ENCODE measurements at places on chromosomes 16 and 17. TPM values are rescaled to one million over a fixed set of nuclear protein-coding genes. Genes with fewer than 3 reads are reported as not detected.

- no peak for DNase-seq
Observed at GRCh38 chr17:63997341-63998048, 656 bp upstream of the PRR29 start.

MLKL gene
- 10.8 TPM for total RNA-seq

GRCh38 chr16:1375741-1376410 lies 24.1 kb downstream of the GNPTG start:
- DNase-seq: no peak

DNA sequence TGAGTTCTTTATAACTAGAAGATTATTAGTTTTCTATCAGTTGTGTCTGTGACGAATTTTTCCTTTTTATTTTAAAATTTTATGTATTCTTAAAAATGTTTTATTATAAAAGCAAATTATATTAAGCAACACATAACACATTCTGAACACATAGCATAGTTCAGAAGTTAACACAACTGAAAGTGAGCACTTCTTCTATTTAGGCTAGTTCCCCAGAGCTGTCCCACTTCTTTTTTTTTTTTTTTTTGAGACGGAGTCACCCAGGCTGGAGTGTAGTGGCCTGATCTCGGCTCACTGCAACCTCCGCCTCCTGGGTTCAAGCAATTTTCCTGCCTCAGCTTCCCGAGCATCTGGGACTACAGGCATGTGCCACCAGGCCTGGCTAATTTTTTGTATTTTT lies 37.7 kb upstream of the ALDH3A2 start:
- DNase-seq: no peak

TMEM98 gene
- 95.5 TPM for total RNA-seq

GRCh38 chr16:22624038-22624799 lies 113.5 kb downstream of the NPIPB5 start:
- no peak for DNase-seq

GRCh38 chr17:17351901-17352781 lies 49.0 kb downstream of the NT5M start:
- DNase-seq: no peak

DNA sequence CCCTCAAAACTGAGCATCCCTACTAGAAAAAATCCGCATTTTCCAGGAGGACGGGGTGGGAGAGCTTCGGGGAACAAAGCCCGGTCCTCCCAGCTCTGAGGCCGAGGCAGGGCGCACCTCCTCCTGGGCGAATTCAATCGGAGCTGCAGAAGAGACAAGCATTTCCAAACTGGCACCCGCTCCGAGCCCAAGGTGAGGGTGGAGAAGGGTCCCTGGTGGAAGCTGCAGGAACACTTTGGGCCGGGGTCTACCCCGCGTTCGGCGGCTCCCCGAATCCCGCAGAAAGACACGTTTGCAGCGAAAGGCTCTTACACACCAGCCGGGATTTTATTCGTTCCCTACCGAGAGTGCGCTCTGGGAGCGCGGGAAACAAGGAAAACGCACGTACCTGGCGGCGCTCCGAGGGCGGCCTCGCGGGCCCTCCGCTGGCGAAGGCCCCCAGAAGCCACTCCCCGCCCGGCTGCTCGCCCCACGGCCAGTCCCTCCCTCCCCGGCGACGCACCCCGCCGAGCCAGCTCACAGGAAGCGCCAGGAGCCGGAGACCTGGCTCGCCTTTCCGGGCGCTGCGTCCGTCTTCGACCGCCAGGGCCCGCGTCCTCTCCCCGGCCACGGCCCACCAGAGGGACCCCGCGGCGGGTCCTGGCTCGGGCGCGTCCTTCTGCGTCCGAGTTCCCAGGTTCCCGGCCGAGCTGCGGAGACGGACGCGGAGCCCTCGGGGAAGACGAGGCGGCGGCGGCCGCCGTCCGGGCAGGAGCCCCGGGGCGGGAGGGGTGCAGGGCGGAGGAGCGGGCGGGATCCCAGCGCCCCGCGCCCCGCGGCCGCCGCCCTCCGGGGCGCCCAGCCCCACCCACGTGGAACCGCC lies 49.8 kb upstream of the BAHCC1 start:
- DNase-seq: peak; percentile 88

CDRT15L2 gene
- not detected for total RNA-seq

- peak; percentile 65 for DNase-seq
Observed at GRCh38 chr17:61574542-61575351, 16.3 kb downstream of the NACA2 start.

DNA sequence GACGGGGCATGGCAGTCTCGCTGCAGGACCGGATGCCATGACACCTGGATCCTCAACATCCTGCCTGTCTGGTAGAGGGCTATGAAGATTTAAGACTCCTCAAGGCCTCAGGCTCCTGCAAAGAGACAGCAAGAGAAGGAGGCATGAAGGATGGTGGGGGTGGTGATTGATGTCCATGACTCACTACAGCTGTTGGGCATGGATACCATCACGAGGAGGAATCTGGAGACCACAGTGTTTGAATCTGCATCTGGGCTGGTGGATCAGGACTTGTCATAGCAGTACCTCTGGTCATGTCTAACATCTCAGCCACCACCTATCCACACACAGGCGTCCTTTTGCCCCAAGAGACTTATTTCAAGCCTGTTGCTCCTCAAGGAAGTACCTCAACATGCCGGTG lies 50.2 kb upstream of the WSCD1 start:
- DNase-seq: no peak

DNA sequence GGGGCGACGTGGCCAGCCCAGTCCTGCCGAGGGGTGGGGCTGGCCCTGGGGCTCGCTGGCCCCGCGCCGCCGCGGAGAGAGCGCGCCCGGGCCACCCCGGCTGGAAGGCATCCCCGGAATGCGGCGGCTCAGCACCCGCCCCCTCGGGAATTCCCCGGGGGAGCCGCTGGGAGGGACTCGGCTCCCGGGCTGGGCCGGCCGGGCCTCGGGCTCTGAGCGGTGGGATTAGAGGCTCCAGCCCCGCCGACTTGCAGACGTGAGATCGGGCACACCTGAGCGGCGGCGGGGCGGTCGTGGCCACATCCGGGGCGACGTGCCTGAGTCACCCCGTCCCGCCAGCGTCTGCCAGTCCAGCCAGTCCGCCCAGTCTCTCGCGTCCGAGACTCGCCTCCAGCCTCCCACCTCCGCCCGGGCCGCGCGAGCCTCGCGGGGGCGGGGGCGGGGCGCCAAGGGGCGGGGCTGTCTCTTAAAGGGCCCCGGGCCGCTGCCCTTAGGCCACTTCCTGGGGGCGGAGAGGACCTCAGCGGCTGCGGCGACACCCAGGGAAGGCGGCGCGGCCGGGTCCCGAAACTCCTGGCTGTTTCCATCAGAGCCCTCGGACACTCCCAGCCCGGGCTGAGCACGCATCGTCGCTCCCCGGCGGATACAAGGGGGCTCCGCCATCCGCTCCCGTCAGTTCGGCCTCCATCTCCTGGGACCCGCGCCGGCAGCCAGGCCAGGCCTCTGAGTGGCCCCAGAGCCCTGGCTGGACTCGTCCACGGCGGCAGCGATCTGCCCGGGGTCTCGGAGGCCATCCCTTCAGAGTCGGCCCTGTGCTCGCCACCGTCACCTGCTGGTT lies at the start of gene KCTD11:
KCTD11 (plus strand) TSS at position 498 of the 838 bp plus-strand sequence.
- peak; percentile 87 for DNase-seq

DNA sequence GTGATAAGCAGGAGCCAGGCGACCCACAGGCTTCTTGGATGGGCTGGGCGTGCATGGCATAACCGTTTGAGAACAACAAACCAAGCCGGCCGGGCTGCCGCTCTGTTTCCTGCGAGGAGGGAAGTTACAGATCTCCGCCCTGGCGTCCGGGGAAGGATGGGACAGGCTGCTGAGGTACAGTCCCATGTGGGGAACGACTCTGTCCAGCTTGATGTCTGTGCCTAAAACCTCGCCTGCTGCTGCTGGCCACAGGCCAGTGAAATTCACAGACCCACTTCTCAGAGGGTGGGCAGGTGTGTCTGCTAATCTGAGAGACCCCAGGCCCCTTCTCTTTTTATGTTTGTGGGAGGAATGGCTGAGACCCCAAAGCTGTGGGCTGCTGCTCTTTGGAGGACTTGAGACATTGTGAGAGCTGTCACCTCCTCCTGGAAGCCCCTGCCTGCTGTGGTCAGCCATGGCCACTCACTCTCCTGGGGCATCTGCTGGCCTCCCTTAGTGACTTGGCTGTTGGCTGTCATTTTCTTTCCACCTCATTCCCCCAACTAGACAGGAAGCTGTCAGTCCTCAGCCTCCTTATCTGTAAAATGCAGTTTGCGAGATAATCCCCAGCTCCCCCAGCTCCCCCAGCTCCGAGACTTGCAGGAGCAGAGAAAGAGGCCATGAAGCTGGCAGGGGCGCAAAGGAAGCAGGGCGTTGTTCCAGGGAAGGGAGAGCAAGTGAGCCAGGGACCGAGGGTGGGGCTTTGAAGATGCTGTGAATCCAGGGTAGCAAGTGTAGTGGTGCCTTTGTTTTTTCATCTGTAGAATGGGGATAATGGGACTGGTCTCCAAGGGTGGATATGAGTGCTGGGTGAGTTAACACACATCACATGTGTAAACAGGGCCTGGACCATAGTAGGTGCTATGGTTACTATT lies 51.0 kb downstream of the CMIP start:
- DNase-seq: peak; percentile 31

DNA sequence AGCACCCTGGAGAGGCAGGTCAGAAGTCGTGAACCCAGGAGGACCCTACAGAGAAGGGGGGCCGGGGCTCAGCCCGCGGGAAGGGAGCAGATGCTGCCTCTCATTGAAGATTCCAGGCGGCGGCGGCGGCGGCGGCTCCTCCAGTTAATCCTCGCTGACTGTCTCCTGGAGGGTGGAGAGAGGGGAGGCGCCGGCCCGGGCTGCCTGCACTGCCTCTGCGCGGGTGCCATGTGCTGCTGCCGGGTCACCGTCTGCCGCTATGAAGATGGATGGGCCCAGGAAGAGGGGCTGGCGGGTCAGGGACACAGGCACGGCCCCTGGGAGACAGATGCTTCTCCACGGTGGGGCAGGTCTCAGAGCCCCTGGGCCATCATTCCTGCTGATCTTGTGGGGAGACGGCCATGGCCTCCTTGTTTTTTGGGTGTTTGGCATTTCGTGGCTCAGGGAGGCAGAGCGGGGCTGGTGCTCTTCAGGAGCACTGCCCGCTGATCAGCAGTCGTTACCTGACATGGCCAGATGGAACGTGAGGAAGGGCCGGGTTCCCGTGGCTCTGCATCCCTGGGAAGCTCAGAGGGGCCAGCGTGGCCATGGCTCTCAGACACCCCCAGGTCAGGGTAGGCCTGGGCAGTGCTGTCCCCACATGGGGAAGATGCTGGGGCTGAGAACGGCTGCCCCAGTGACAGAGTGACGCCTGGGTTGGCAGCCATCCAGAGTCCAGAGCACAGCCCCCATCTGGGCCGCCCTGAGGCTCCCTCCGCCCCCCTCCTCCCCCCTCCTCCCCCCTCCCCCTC lies 36.1 kb downstream of the GINS2 start:
- peak; percentile 28 for DNase-seq

PYDC1 gene
- not detected for total RNA-seq

KRTAP9-8 gene
- not detected for total RNA-seq

DNA sequence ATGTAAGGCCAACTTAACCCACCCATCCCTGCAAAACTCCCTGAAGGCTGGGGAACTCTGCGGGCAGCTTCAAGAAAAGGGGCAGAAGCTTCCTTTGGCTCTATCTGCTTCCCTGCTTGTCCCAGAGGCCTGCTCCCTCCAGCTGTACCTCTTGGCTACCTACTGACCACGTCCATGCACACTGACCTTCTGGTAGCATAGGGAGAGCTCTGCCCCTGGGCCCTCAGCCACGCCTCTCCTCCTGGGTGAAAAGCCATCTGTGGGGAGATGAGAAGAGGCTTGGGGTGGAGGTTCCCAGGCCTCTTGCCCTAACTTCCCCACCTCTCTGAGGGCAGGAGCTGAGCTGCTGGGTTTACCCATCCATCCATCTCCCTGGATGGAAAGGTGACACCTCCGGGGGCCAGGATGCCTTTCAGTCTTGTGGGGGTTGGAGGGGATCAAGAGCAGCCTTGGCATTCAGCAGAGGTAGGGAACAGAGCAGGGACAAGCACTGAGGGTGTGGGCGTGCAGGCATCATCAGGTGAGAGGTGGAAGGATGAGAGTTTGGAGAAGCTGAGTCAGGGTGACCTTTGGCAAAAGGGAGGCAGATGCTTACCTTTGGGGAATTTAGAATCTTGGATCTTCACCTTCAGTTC lies 23.4 kb upstream of the MFSD6L start:
- DNase-seq: no peak

DNA sequence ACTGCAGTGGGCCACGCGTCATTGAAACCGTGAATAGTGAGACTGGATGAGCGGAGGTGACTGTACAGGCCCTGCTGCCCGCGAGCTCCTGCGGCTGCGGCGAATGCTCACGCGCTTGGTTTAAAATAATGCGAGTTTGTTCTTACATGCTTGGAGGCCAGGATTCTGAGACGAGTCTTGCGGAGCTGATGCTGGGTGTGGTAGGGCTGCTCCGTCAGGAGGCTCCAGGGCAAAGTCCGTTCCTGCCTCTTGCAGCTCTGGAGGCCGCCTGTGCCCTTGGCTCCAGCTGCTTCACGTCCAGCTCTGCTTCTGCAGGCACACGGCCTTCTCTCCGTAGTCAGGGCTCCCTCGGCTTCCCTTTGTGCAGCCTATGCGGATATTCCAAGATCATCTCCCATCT lies 9.5 kb downstream of the ACSF3 start:
- no peak for DNase-seq

SMIM5 gene
- not detected for total RNA-seq

EPN3 gene
- total RNA-seq: not detected

- no peak for DNase-seq
Observed at GRCh38 chr16:30030011-30030685, 923 bp downstream of the TLCD3B start.

TMEM92 gene
- total RNA-seq: 0.09 TPM

DNA sequence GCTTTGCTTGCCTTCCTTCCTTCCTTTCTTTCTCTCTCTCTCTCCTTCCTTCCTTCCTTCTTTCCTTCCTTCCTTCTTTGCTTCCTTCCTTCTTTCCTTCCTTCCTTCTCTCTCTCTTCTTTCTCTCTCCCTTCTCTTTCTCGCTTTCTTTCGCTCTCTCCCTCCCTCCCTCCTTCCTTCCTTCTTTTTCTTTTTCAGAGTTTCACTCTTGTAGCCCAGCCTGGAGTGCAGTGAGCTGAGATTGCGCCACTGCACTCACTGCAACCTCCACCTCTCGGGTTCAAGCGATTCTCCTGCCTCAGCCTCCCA lies 17.9 kb downstream of the FOXJ1 start:
- no peak for DNase-seq

ETV4 gene
- 0.41 TPM for total RNA-seq

CSF3 gene
- not detected for total RNA-seq

MYO1D gene
- 45.1 TPM for total RNA-seq

GRCh38 chr17:18332909-18333489 lies 17.9 kb downstream of the SMCR8 start:
- no peak for DNase-seq

CACNA1G gene
- total RNA-seq: 0.41 TPM

Data from fibroblast of the aortic adventitia (primary cell).